Posterior vena cava (tissue), 2 donors: ENCODE measurements at places on chromosomes 11 and 22. TPM values are rescaled to one million over a fixed set of nuclear protein-coding genes. Genes with fewer than 3 reads are reported as not detected.
A peak's percentile ranks its signal among the peaks of the same experiment; 100 is the strongest.

The FGF3 gene
- total RNA-seq = not detected

The OR10G4 gene
- total RNA-seq = not detected

The LRRC4C gene
- total RNA-seq = 0.48 TPM

The LDHAL6A gene
- not detected for total RNA-seq

The LIF gene
- 8.1 TPM for total RNA-seq

The CRYBB2 gene
- not detected for total RNA-seq

- DNase-seq = no peak
Measured at GRCh38 chr11:57647372-57647771, 2.3 kb downstream of the YPEL4 start.

DNA sequence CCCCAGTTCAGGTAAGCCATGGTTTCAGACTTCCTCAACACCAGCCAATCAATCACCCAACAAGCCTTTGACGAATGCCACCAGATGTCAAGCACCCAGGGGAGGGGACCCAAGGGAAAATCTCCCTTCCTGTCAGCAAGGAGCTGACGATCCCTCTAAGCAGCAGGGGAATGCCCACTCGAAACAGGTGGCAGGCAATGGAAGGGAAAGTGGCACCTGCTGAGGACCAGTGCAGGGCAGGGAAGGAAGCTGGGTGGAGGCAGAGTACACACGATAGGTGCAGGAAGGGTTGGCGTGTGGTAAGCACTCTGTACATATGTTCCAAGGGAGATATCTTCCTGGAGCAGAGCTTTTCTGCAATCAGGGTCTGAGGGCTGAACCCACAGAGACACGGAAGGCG lies 11.7 kb upstream of the CREB3L1 start:
- DNase-seq = no peak

GRCh38 chr11:96538622-96539021 lies 148.8 kb downstream of the JRKL start:
- DNase-seq = no peak

DNA sequence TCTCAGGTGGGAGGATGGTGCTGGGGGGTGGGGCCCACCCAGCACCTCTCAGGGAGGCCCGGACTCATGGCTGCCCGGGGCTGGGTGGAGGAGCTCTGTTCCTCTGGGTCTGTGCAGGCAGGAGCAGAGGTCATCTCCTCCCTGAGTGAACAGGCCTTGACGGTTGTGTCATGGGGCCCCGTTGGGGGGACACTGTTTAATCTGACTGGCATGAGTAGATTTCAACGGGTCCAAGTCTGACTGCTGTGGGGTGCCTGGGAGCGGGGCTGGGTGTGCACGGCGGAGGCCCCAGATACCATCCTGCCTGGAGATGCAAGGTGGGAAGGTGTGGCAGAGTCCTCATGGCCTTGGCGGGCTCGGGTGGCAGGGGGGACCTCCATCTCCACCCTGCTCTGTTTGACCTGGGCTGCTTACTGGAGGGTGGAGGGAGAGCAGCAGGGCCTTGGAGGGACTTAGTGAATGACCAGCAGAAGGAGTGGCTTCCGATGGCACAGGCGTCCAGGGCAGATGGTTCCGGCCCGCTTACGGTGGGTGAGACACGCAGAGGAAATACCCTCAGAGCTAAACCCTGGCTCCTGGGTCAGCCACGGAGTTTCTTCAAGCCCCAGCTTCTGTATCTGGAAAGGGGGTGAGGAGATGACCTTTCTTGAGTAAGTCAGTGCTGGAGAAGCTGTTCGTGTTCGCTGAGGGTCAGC lies 48.7 kb downstream of the SMIM38 start:
- DNase-seq = peak; percentile 75

- peak; percentile 25 for DNase-seq
Measured at GRCh38 chr22:27730641-27731433, 70.7 kb downstream of the MN1 start.

DNA sequence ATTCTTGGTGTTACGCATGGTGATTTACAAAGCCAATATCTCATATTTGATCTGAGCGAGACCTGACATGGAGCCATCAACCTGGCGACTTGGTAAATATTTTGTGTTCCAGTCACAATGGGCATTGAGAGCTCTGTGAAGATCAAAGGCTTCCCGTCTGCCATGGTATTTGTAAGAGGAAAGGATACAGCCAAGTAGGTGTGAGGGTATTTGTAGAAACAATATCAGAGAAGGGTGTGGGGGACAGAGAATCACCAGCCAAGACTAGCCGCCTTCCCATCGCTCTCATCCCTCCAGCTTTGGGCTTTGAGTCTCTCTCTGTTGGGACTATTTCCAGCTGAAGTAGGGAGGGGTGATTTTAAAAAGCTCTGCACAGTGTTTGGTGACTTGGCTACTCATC lies 173.4 kb upstream of the BDNF start:
- DNase-seq = no peak

GRCh38 chr11:35087648-35088047 lies 51.3 kb upstream of the CD44 start:
- no peak for DNase-seq

GRCh38 chr11:101327908-101328307 lies 198.3 kb upstream of the PGR start:
- DNase-seq = no peak
